ENCODE measurements at places on chromosomes 5 and 9.

- DNase-seq, result no peak
Measured at GRCh38 chr5:57036761-57037160, 84.8 kb upstream of the MIER3 start.

DNA sequence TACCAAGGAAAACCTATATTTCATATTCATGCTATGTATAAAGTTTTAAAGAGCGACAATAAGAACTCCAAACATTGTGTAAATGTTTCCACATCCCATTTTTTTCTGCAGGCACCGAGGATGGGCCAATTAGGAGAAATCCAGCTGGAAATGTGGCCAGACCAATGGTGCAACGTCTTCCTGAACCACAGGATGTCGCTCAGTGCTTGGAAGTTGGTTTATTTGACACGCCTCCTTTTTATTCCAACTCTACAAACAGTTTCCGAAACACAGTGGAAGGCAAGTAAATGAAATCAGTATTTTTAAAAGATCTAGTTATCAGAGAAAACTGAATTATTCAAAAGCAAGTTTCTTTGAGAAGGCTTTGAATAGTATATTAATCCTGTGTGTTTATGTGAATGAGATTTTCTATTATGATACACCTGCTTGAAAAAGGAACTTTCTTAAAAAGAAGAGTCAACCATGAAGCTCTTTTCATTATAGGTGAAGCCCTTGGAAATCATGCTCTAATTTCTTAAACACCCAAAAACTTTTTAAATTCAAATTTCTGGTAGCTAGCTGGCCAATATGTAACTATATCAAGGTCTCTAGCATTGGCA lies 9.1 kb downstream of the TYRP1 start:
- DNase-seq, result no peak

DNA sequence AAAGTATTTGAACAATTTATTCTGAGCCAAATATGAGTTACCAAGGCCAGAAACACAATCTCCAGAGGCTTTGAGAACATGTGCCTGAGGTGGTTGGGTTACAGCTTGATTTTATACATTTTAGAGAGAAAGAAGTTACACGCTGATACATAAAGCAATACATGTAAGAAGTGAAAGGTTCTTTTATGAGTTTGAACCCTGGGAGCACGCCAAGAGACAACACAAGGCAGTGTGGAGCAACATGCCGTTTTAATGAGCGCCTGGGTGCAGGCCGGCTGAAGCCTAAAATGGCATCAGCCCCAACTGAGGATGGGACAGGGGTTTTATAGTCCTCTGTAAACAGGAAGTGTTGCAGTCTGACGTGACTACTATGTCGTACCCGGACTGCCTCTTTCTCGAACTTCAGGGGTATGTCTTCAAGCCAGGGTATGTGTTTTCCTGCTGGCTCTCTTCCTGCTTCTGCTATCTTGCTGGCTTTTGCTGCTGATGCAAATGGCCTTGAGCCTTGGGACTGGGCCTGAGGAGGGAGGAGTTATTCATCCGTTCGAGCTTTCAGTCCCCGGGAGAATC lies 193.7 kb downstream of the CYLC2 start:
- DNase-seq, result no peak

GRCh38 chr9:104882566-104882965 lies 45.4 kb downstream of the ABCA1 start:
- no peak for DNase-seq

GRCh38 chr5:133242221-133242835 lies 190.5 kb downstream of the HSPA4 start:
- DNase-seq, result no peak

GRCh38 chr5:19767987-19768386 lies 220.0 kb downstream of the CDH18 start:
- no peak for DNase-seq

GRCh38 chr5:40616781-40617180 lies 62.9 kb upstream of the PTGER4 start:
- no peak for DNase-seq

GRCh38 chr5:159550951-159551350 lies 220.7 kb upstream of the IL12B start:
- DNase-seq, result no peak

DNA sequence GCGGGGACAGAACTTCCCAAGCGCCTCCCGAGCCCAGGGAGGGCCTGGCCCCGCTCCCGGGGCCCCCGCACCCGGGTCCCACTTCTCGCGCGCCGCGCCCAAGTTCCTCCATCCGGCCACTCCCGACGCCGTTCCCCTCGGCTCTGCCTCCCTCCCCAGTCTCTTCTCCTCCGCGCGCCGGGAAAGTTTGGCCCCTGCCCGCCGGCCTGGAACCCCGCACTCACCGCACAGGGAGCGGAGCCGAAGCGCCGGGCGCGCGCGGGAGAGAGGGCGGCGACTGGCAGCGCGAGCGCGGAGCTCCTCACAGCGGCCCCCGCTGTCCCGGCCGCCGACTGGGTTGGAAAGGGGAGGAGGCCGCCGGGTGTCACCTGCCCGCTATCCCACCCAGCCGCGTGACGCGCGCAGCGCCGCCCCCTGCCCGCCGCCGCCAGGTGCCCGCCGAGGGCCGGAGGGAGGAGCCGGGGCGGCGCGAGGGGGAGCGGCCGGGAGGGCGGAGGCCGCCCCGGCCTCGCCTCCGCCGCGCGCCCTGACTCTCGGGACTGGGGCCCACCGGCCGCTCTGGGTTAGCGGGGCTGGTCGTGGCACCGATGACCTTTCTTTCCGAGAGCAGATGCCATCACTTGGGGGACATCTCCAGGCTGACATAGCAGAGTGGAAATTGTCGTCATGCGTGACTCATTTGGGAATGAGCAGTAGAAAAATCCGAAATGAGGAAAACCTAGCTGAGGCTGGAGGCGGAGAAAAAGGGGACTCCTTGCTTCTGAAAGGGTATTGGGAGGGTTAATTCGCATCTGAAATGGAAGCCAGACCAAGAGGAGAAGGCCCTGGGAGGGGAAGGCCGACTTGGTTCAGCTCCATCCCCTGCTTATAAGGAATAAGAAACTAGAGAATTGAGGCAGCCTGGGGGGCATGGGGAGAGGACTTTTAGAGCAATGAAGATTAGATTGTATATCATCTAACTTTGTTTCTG lies at the start of gene ELOVL7:
Gene ELOVL7, minus strand, starts transcription at position 334 of the 970 bp plus-strand sequence. CDS start 56,872 bp downstream, outside the sequence.
- DNase-seq, result peak; percentile 11

GRCh38 chr5:88245241-88245892 lies 23.3 kb downstream of the TMEM161B start:
- no peak for DNase-seq

DNA sequence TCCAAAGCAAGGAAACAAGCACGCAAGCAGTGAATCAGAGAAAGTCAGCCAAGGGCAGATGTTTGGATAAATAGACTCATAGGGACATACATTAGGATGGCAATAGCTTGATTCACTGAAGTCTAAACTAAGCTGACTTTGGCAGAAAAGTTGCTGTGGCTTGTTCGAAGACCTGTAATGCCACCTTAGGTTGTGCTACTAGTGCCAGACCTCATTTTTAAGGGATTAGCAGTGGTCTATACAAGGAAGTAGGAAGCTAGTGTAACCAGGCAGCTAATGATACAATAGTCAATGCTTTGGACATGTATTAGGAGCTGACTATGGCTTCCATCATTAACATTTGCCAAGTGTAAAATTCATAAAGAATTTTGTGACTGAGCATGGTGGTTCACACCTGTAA lies 63.1 kb downstream of the FCHO2 start:
- DNase-seq, result no peak

DNA sequence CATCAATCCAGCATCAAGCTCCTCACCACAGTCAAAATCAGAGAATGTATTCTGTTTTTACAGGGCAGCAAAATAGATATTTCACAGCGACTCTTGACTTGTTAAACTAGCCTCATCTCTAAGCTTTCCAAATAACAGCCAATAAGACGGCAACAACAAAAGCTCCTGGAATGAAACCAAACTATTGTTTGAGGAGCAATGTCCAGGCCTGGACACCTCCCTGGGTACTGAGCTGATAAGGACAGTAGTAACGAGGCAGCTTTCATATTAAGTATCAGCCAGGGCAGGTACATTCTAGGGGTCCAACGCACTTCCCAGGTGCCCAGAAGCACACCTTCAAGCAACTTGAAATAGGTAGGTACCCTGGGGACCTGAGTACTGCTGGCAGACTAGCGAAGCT lies 260.3 kb downstream of the ENC1 start:
- DNase-seq, result no peak

GRCh38 chr9:91824601-91825305 lies 125.3 kb downstream of the ROR2 start:
- DNase-seq, result no peak

DNA sequence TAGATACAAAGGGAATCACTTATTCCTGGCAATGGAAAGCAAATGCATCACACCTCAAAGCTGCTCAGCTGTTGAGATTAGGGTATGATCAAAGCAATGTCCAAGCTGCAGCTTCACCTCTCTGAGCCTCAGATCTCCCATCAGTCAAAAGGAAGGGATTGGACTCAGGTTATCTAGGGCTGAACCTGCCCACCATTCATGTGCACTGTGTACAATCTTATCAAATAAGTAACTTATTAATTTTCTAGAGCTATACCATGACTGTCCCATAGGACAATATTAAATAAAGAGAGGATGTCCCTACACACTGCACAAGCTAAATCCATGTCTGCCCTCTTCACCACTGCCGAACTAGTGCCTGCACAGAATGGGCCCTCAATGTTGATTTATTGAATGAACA lies 127.0 kb downstream of the HSD17B3 start:
- no peak for DNase-seq

DNA sequence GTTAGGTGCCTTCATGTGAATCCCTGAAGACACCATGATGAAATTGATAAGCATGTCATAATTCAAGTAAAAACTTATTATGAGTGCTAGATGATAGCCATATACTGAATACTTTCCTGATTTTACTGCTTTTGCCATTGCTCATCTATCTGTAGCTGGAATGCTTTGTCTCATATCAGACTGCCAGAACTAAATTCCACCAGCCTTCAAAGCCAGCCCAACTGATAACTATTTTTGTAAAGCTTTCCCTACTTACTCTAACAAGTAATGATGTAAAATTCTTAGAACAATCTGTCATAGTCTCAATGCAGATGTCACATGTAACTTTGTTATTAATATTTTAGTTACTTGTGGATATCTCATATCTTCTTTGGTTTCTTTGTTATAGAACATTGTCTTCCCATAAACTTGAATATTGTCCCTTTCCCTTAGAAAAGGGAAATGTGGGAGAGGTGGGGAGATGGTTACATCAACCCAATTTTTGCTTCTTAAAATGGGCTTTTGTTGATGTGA lies 128.3 kb downstream of the ZCCHC7 start:
- no peak for DNase-seq

- DNase-seq, result no peak
Measured at GRCh38 chr9:16670791-16671190, 199.7 kb downstream of the BNC2 start.

GRCh38 chr5:172274951-172275753 lies 8.4 kb downstream of the UBTD2 start:
- peak; percentile 47 for DNase-seq

DNA sequence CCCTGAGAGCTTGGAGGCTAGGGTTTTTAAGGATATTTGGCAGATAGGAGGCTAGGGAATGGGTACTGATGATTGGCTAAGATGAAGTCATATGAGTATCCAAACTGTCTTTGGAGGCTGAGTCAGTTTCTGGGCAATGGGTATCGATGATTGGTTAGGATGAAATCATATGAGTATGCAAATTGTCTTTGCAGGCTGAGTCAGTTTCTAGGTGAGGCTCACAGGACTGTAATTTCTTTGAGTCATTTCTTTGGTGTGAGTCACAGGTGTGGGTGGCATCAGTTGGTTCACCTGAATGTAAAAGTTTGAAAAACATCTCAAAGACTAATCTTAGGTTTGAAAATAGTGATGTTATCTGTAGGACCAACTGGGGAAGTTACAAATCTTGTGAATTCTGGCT lies 1068.0 kb downstream of the NR2F1-AS1 start:
- no peak for DNase-seq

- DNase-seq, result peak; percentile 44
Measured at GRCh38 chr9:115008536-115009270, 78.3 kb upstream of the TNFSF8 start.

DNA sequence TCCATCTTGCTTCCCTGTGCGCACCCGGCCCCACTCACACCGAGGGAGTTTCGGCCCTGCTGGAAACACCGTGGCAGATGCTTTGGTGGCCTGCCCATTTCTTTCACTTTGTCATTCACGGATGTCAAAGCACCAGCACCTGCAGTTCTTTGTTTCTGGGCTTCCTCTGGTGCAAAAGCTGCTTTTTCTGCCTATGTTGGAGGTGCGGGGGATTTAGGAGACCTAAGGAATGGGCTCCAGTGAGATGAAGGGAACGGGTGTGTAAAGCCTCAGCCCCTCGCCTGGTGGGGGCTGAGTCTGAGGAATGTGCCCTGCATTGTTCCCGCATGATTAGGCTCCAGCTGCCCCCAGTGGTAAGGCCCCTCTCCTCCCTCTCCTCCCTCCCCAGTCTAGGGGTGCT lies 62.3 kb downstream of the THBS4 start:
- DNase-seq, result no peak

DNA sequence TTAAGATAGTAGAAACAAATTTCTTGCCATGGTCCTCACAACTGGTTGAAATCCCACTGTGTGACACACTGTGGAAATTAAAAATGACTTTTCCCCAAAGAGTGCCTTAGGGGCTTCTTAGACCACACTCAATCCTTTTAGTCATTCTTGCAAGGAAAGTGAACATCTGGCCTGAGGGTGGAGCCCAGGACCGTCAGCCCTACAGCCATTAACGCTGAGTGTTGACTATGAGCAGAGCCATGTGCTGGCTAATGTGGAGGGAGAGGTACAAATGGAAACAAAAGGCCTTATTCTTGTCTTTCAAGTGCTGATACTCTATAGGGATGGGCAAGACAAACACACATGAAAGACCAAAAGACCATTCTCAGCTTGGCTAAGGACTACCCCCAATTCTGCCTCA lies 456.5 kb downstream of the ZSWIM6 start:
- DNase-seq, result no peak

DNA sequence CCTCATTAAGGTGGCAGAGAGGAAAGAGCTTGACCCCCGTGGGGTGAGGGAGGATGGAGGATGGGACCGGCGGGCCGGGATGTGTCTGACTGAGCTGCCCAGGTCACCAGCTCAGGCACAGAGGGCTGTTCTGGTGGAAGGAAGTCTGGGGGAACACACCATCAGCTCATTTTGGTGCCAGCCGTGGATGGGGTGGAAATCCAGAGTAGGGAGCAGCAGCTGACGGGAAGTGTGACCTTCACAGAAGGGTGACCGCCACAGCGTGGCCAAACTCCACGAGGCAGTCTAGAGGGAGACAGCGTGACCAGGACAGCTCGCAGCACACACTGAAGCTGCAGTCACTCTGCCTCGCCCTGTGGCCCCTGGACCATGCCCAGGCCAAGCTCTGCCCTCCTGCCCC lies 45.3 kb upstream of the PHYKPL start:
- no peak for DNase-seq

DNA sequence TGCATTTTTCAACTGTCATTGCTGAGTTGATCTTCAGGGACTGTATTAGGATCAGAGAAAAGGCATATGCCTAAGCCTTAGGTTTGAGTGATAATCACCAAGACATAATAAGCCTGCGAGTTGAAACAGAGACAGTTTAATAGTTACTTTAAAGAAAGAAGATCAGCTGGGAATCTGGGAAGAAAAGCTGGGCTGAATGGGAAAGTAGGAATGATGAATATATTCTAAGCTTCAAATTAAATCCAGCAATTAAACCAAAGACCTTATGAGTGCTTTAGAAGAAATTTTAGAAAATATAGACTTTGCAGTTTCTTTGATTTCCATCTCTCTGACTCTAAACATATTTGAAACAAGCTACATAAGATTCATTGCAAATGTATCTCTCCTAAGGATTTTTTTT lies 222.3 kb downstream of the ENC1 start:
- no peak for DNase-seq
